Effector memory CD4-positive, alpha-beta T cell (primary cell): ENCODE measurements at places on chromosomes 11 and 22.

DNA sequence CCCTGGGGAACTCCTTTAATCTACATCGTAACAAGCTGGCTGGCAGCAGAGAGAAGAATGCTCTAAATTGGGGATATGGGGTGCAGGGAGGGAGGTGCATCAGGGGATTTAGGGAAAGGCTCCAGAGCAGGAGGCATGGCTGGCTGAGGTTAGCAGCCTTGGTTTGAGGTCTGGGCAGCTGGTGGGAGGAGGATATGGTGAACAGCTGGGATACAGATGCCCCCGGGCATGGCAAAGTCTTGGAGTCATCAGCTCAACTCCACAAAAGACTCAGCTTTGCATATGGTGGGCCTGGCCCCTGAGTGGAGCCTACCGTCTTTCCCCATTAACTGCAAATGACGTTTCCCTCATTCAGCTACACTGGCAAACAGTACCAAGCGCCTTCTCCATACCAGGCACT lies 5.4 kb downstream of the FAM83F start:
- no peak for DNase-seq

DNA sequence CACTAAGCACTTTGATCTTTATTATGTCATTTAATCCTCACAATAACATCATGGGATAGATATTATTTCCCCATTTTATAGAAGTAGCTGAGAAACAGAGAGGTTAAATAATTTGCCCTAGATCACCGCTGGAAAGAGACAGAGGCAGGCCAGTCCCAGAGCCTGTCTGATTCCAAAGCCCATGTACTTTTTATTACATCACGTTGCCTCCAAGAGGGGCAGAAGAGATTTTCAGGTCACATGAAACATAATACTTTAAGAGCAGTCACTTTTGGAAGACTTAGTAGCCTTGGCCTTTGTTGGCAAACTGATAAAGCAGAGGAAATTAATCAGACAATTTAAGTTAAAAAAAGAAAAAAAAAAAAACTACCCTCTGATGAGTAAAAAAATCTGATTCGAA lies 200.2 kb upstream of the ARHGAP20 start:
- DNase-seq: no peak

GRCh38 chr22:18070556-18071306 lies 7.1 kb upstream of the PEX26 start:
- DNase-seq: no peak

GRCh38 chr11:15146271-15147003 lies 31.7 kb downstream of the INSC start:
- DNase-seq: no peak

DNA sequence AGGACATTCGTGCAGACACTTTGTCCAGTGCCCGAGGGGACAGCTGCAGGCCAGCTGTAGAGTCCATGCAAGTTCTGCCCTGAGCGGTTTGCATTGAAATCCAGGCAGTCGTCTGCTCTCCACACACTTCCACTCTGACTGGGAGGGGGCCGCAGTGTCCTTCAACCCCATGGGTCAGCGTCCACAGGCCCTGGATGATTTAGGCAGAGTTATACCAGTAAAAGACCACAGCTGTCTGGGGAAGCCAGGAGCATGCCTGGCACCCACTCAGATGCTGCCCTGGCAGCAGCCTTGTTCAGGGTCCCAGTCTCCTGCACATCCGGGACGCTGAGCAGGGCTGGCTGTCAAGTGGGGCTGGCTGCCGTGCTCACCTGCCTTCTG lies 26.5 kb downstream of the KRTAP5-5 start:
- no peak for DNase-seq

- DNase-seq: no peak
Measured at GRCh38 chr11:125975634-125976033, 29.8 kb downstream of the VSIG10L2 start.

GRCh38 chr11:124717786-124718651 lies 21.7 kb upstream of the NRGN start:
- peak; percentile 16 for DNase-seq

GRCh38 chr11:83051760-83052671 lies 19.7 kb downstream of the RAB30 start:
- DNase-seq: no peak

DNA sequence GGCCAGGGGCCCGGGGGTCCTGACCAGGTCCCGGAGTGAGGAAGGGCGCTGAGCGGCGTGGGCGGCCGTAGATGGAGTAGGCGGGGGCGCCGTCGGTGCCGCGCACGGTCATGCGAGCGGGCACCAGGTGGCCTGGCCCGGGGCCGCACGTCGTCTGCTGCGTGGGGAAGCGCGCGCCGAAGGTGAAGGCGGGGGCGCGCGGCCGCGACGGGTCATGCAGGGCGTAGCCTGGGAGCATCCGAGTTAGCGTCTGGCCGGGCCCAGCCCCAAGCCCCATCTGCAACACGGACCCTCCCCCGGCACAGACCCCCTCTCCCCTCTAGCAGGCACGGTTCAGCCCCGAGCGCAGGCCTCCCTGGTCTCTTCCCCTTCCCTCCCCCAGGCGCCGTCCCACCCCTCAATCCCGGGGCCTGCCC lies 1.7 kb upstream of the TYMP start:
- peak; percentile 54 for DNase-seq

DNA sequence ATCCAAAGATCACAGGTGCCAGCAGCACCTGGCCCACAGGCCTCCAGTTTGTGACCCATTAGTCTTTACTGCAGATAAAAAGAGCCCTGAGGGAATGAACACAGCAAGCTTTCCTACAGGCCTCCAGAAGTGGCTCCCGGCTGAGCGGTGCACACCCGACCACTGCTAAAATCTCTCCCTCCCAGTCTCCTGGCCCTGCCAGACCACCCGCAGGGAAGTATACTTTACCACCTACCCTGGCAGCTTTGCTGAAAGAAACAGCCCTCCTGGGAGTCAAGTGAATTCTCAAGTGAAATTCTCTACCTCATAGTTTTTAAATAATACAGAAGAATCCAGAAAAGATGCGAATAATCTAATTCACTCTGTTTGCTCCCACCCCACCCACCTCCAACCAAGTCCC lies 15.4 kb upstream of the MTNR1B start:
- no peak for DNase-seq

DNA sequence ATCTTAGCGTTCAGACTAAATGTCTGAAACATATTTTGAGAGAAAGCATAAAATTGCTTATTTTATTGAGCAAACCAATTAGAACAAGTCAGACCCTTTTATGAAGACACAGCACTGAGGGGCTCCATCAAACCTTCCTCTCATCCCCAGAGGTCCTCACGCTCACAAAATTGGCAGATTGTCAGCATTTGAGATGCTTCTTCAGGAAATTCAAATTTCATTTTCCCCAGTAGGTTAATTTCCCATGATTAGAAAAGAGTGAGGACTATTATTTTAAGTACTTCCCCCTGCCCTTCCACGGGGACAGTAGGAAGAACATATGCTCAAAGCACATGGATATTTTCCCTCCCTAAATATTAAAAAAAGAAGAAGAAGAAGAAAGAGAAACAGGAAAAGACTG lies 851.8 kb downstream of the BRD1 start:
- no peak for DNase-seq

DNA sequence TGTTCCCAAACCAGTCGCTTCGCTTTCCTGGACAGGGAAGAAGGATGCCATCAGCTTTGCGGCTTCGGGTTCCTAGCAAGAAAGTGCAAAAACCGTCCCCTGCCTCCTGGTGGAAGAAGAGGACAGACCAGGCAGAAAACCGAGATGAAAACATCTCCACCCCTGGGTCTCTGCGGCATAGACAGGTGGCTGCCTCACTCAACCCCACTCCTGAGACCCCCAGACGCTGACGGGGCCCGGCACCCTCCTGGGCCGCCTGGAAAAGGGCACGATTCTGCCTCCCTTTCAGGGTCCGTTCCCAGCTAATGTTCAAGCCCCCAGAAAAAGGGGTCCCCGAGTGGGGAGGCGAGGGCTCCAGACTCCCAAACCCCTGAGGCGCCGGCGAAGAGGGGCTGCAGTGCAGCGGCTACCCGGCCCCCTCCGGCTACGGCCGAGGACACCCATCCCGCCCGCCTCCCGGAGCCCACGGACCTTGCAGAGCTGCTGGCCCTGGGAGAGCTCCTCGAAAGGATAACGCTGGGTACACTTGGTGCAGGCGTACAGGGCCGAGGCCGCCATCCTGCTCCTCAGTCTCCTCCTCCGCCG lies 569 bp downstream of the FAM76B start:
- DNase-seq: peak; percentile 5

DNA sequence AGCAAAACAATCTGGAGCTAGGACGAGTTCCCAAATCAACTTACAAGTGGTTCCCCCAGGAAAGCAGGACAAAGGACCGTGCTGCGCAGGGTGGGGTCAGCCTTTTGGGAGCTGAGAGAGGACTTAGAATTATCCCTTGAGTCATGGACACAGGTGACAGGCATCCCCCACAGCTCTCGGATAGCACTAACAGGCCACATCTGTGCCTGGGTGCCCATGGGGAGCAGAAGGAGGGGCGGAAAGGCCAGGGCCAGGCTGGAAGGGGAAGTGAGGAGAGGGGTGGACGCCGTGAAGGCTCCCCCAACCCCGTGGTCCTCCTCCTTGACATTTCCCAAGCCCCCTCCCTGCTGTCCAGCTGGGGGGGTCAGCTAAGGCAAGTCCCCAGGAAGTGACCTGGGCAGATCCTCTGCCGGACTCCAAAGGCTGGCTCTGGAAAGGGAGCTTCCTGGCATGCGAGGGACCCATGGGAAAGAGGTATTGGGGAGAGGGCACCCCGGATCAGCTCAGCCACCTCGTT lies 31.6 kb upstream of the A4GALT start:
- no peak for DNase-seq

DNA sequence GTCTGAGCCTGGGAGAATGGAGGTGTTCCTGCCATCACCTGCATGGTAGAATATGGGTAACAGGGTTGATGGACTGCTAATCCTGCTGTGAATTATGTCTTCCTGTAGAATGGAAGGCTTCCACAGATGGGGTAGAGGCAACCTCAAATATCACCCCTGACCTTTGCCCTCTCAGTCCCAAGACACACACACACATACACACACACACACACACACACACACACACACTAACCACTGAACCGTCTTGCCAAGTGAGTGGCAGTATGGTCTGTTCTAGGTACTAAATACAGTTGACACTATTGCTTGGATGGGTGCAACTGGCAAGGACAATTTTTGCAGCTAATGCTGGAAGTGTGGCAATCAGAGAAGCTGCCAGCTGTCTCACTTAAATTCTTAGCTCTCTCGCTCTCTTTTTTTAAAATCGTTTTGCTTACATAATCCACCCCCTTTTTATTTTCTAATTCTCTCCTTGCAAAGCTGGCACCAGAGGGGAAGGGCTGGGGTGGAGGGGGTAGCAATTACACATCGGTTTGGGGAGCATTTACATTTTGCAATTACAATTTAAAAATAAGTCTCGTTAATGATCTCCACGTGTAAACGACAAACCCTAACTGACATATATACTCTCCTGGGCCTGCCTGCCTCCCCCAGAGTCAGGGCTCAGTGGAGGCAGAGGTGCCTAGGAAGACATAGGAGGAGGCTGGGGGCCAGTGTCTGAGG lies 162.6 kb downstream of the FEZ1 start:
- DNase-seq: no peak

DNA sequence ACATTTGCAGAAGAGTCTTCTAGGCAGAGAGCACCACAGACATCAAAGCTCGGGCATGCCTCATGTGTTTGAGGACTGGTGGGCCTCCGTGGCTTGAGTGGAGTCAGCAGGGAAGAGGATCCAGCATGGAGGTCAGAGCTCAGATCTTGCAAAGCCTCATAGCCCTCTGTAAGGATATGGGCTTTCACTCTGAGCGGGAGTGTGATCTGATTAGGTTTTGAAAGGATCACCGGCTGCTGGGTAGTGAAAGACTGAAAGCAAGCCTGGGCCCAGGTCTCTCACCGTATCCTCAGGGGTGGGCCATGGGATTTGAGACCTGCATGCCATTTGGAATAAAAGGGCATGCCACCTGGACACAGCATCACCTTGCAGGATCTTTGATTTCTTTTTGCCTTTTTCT lies 112.7 kb downstream of the TEAD1 start:
- no peak for DNase-seq

DNA sequence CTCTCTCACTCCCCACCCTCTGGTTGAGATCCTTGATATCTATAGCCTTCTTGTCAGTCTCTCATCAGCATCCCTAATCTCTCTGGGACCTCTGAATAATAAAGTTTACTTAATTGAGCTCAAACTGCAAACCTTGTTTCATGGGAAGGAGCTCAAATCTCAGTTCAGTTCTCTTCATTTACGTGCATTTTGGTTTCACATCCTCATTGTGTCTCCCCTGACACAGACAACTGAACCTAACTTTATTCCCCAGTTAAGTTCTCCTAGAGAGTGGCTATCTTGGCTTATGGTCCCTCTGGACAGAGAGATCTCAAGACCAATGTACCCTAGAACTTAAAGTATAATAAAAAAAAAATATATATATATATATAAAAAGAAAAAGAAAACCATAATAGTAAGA lies 47.3 kb downstream of the NXPE2 start:
- no peak for DNase-seq

- DNase-seq: no peak
Measured at GRCh38 chr11:7968686-7969085, 3.4 kb upstream of the NLRP10 start.

- DNase-seq: no peak
Measured at GRCh38 chr11:113376156-113376555, 11.4 kb upstream of the ANKK1 start.

DNA sequence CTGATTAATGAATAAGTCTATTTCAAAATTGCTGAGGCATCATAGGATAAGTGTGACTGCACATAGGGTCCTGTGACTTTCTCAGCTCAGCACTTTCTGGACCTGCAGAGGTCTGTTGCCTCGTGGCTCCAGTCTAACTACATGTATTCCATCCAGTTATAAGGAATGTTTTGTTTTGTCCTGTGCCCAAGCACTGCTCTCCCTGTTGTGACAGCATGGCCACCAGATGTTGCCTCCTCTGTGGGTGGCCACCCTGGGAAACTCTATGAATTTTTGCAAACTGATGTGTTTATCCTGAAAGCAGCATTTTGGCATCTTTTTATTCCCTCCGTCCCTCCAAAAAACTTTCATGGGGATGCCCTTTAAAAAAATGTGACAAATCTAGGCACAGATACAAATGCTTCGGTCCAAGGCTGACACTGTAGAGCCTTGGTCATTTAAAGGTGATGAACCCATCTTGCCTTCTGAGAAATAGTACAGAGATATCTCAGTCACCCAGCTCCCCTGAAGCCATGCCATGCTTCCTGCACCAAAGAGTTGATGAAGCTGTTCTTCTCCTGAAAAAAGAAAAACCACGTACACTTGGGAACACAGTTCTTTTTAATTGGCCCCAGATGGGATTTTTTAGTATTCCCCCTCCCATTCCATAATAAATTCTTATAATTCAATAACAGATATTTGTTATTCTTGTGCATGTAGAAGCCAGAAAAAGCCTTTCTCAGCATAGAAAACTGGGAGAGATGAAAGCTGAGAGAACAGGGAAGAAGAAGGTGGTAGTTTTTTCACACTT lies 72.6 kb downstream of the CCDC34 start:
- no peak for DNase-seq
